SW480 (cell line): ENCODE measurements at places on chromosomes 12 and 14.
A peak's percentile ranks its signal among the peaks of the same experiment; 100 is the strongest.

GRCh38 chr12:102824218-102824835 is 92.7 kb downstream of the PAH start:
- DNase-seq, result peak; percentile 2

DNA sequence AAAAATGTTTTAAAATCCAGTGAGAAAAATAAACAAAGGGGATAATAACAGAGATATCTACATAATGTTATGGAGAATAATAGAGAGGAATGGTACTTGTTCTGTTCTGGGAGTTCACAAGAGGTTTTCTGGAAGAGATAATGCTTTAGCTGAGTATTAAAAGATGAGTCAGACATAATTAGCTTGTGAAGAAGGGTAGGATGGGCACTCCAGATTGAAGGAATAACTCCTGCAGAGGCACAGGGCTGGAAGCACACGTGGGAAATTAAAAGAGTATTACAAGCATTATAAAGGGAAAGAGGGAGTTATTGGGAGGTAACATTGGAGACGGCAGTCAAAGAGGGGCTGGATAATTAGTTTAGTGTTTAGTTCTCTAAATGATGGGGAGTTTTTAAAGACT is 124.9 kb upstream of the BTG1 start:
- no peak for DNase-seq

DNA sequence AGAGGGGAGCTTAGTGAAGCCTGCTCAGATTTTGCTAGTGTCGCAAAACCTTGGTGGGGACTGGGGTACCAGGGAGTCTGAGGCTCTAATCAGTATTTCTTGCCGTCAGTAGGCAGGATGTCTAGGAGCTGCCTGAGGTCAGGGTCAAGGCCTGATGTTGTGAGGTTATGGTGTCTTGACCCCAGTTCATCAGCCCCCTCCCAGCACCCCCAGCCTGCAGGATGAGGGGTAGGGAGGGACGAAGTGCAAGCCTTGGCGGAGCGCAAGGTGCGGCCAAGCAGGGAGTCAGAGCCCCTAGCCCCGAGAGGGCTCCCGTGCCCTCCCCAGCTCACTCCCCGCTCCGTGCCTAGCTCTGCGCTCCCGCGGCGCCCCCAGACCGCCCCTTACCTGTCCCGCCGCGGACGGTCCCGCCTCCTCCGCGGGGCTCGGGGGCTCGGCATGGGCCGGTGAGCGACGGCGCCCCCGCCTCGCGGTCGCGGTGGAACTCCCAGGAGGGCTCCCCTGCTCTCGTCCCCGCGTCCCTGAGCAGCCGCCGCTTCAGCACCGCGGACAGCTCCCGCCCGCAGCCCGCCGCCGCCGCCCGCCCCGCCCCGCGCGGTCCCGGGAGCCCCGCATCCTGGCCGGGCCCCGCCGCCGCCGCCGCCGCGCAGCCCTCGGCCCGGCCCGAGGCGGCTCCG is 347 bp downstream of the SYNDIG1L start:
- no peak for DNase-seq

DNA sequence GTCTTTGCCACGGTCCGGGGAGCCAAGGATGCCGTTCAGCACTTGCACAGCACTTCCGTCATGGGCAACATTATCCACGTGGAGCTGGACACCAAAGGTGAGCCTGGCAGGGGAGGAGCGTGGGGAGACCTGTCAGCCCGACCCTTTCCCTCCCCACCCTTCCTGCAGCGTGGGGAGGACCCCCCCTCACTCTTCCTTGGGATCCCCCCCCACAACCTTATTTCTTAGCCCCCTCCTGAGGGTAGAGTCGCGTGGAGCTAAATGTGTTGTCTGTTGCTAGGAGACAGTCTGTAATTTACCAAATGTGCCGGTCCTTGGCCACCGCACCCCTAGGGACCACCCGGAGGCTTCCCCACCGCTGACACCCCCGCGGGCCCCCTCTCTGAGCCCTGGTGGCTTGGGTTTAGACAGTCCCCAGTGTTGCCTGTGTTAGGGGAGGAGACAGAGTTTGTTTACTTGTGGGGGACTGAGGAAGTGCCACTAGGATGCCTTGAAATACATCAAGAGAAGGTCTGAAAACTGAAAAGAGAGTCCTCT is 2.3 kb downstream of the SETD1B start:
- DNase-seq, result no peak

DNA sequence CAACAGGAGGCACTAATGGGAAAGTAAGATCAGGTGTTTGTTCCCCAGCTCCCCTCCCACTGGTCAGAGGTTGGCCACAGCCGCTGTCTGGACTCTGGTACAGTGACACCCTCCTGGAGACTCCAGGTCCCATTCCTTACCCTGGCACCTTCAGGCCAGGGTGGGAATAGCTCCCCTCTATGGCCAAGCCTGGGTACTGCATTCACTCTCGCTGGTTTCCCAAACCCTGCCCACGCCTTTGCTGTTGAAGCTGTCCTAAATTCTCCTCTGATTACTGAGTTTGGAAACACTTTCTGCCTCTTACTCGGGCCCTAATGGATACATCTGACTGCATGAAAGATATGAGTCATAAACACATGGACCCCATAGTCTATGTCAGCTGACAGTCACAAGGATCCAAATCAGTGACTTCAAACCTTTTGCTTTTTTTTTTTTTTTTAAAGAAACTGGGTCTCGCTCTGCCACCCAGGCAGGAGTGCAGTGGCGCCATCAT is 17.9 kb downstream of the HRK start:
- DNase-seq, result no peak

GRCh38 chr12:109310247-109311125 is 1.4 kb upstream of the FOXN4 start:
- DNase-seq, result peak; percentile 16

DNA sequence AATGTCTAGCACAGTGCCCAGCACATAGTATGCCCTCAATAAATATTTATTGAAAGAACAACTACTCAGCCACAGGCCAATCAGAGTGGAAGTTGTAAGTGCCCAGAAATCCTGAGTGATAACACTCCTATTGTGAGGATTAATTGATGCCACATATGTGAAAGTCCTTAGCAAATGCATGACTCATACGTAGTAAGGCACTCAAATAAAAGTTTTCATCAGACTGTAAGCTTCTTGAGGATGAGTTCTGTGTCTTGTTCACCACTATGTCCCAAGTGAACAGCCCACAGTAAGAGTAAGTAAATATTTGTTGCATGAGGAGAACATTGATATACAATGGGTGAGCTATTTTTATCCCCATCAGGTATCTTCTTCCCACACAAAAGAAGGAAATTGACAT is 24.7 kb upstream of the ANO6 start:
- no peak for DNase-seq

GRCh38 chr14:96204151-96205058 is at the start of gene BDKRB2:
Gene BDKRB2 (plus strand): TSS chr14:96204839. CDS start chr14:96237108, 32,269 bp downstream.
- DNase-seq, result peak; percentile 89

DNA sequence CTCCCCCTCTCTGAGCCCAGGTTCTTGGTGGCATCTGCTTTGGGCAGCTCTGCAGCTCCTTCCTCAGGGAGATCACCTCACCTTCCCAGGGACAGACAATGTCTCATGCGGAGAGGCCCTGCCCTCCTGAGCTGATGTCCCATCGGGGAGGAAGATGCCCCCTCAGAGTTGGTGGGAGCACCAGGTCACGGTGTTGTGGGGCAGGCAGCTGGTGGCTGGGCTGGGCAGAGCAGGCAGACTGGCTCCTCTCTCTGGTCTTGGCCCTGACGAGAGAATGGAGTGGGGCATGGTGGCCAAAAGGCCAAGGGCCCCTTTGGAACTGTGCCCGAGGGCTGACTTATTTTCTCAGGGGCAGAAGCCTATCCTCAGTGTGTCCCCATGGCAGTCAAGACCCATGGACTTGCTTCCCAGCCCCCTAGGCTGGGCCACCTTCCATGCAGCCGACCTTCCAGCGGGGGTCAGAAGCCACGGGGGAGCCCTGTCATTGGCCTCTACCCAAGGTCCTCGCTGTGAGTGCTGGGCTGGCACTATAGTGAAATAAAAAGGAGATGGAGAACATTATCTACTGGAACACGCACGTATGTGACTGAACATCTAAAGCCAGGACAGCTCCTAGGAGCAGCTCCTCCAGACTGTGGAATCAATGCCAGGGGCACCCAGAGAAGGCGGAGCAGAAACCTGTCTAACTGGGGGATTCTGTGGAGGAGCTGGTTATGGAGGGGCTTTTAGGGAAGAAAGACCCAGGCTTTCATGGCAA is 21.9 kb downstream of the PPP2R5C start:
- DNase-seq, result no peak

DNA sequence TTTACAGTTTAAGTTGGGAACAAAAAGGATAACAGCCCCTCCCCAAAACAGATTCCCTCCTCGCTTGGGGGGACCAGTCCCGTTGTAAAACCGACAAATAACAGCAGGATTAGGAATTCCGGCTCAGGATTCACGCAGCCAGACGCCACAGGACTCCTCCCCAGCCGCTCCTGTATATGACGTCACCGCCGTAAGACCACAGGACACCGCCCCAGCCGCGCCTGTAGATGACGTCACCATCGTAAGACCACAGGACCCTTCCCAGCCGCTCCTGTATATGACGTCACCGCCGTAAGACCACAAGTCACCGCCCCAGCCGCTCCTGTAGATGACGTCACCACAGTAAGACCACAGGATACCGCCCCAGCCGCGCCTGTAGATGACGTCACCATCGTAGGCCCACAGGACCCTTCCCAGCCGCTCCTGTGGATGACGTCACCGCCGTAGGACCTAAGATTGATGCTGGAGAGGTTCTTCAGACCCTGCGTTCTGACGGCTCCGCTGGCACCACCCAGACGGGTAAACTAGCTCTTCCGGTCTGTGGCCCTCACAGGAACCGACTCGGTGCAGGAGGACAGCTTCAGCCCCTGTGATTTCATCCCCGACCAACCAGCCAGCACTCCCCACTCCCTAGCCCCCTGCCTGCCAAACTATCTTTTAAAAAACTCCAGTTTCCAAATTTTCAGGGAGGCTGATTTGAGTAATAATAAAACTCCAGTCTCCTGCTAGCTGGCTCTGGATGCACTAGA is 43.9 kb upstream of the FBRSL1 start:
- DNase-seq, result peak; percentile 97

- DNase-seq, result peak; percentile 39
Observed at GRCh38 chr14:61527325-61528100, 167.8 kb upstream of the HIF1A start.

DNA sequence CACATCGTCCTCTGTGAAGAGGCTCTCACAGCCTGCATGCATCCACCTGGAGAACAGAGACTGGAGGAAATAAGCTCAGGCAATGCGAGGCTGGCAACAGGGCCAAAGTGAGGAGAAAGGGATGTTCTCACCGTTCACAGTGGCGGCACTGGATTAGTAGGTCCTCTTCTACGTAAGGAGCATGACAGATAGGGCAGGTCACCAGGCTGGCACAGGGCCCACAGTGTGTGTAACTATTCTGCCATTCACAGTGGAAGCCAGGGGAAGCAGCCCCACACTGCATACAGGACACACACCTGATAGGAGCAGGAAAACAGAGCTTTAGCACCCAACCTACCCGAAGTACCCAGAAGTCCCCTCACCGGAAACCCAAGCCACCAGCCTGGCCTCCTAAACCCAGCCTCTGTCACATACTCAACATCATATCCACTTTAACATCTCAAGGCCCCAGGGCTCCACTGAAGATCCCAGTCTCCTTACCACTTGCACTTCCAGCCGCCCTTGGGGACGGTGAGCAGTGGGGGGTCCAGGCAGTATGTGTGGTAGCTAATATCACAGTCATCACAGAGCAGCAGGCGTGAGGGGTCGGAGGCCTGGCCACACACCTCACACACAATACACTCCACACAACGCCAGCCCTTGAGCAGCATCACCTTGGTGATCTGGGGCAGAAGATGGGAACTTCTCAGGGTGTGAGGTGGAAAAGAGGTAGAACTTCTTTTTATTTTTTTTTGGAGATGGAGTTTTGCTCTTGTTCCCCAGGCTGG is 14.3 kb downstream of the KMT2D start:
- DNase-seq, result no peak

DNA sequence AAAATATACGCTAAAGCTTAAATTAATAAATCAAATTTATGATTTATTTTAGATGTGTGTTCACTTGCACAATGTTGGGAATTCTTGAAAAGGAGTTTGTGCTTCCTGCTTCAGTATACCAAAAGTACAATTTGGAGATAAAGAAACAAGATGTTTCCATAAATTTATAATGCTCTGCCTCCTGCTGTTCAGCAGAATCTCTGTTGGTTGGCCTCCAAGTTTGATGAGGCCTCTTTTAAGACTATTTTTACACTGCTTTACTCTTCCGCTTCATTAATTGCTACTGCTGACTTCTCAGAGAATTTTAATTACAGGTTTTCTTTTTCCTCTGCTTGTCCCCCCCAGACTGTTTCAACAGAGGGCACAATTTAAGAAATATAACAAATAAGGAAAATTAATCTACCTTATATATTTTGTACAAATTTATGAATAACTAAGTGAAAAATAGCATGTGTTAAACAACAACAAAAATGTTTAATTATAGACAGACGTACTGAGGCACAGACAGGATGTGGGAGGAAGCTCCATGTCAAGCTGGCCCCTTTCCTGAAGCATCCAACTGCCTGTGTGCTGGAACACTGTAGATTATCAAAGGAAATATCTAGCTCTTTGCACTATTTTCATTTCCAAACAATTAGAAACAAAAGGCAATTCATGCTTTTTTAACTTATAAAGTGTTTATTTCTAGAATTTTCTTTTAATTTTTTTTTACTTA is 83.9 kb downstream of the PIK3C2G start:
- DNase-seq, result no peak
